IMR-90 (cell line): ENCODE measurements at places on chromosomes 13 and 19. TPM values are rescaled to one million over a fixed set of nuclear protein-coding genes. Genes with fewer than 3 reads are reported as not detected.

RGCC gene
- 7.6 and 10.6 TPM in 2 replicates for polyA plus RNA-seq

CYP2A7 gene
- not detected in 2 replicates for polyA plus RNA-seq

ETV2 gene
- polyA plus RNA-seq, result 1.2 and 1.4 TPM in 2 replicates

CD79A gene
- polyA plus RNA-seq, result 0.19 and 0.24 TPM in 2 replicates

ZNF221 gene
- polyA plus RNA-seq, result 0.93 and 1.0 TPM in 2 replicates

DNAJC15 gene
- polyA plus RNA-seq, result 22.0 and 28.9 TPM in 2 replicates

ZNF491 gene
- polyA plus RNA-seq, result 0.80 and 1.5 TPM in 2 replicates

KLK12 gene
- polyA plus RNA-seq, result not detected in 2 replicates

RXFP2 gene
- polyA plus RNA-seq, result not detected in 2 replicates

FDX2 gene
- 72.0 and 82.3 TPM in 2 replicates for polyA plus RNA-seq

ZNF562 gene
- 3.7 and 5.2 TPM in 2 replicates for polyA plus RNA-seq

TDRD12 gene
- 0.03 and 0.07 TPM in 2 replicates for polyA plus RNA-seq

ZNF701 gene
- 3.1 and 3.8 TPM in 2 replicates for polyA plus RNA-seq

ELANE gene
- 0.24 and 0.27 TPM in 2 replicates for polyA plus RNA-seq

CGB2 gene
- not detected in 2 replicates for polyA plus RNA-seq

ZNF700 gene
- 4.2 and 5.3 TPM in 2 replicates for polyA plus RNA-seq

CYP4F8 gene
- polyA plus RNA-seq, result not detected in 2 replicates

ZNF383 gene
- 1.6 and 2.4 TPM in 2 replicates for polyA plus RNA-seq

KLK15 gene
- polyA plus RNA-seq, result not detected in 2 replicates

DAND5 gene
- 0.03 TPM in 1 of 2 replicates, not detected in the other for polyA plus RNA-seq

ADGRE1 gene
- polyA plus RNA-seq, result not detected in 2 replicates

NECTIN2 gene
- polyA plus RNA-seq, result 169 and 170 TPM in 2 replicates

PGLYRP1 gene
- polyA plus RNA-seq, result not detected in 2 replicates

KLK7 gene
- polyA plus RNA-seq, result not detected in 2 replicates

MAP4K1 gene
- polyA plus RNA-seq, result 0.16 and 0.22 TPM in 2 replicates

NCAN gene
- polyA plus RNA-seq, result not detected in 2 replicates

SYCN gene
- not detected in 2 replicates for polyA plus RNA-seq

PROSER1 gene
- polyA plus RNA-seq, result 13.2 and 13.4 TPM in 2 replicates

ERICH4 gene
- polyA plus RNA-seq, result not detected in 2 replicates

ZNF665 gene
- polyA plus RNA-seq, result 1.5 and 2.0 TPM in 2 replicates

CALR3 gene
- not detected in 2 replicates for polyA plus RNA-seq

ZNF772 gene
- polyA plus RNA-seq, result 2.9 and 4.6 TPM in 2 replicates

LSM14A gene
- 54.8 and 66.1 TPM in 2 replicates for polyA plus RNA-seq

CD177 gene
- polyA plus RNA-seq, result 0.14 and 0.17 TPM in 2 replicates

CYP4F2 gene
- not detected in 2 replicates for polyA plus RNA-seq

SERPINE3 gene
- polyA plus RNA-seq, result not detected in 2 replicates

GPR183 gene
- polyA plus RNA-seq, result 0.31 and 0.44 TPM in 2 replicates

OVOL3 gene
- not detected in 2 replicates for polyA plus RNA-seq

HCST gene
- 0.93 and 1.5 TPM in 2 replicates for polyA plus RNA-seq
